ENCODE measurements at places on chromosomes 3 and 15.

GRCh38 chr15:39362821-39363561 is 217.9 kb upstream of the THBS1 start:
- DNase-seq: no peak

DNA sequence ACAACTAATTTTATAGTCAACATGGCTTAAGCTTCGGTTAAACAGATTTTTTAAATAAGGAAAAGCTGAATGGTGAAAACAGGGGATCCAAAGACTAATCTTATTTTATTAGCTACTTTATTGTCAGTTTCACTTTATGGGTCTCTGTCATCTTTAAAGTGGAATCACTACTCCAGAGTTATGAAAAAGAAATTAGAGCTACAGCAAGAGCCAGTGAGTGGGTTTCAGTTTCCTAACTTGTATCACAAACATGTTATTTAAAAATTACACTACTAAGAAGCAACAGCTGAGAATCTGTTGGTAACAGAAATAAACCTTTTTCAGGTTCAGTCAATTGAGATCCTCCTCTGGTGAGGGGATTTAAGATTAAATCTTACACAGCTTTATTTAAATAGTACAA is 10.0 kb downstream of the PHC3 start:
- no peak for DNase-seq

DNA sequence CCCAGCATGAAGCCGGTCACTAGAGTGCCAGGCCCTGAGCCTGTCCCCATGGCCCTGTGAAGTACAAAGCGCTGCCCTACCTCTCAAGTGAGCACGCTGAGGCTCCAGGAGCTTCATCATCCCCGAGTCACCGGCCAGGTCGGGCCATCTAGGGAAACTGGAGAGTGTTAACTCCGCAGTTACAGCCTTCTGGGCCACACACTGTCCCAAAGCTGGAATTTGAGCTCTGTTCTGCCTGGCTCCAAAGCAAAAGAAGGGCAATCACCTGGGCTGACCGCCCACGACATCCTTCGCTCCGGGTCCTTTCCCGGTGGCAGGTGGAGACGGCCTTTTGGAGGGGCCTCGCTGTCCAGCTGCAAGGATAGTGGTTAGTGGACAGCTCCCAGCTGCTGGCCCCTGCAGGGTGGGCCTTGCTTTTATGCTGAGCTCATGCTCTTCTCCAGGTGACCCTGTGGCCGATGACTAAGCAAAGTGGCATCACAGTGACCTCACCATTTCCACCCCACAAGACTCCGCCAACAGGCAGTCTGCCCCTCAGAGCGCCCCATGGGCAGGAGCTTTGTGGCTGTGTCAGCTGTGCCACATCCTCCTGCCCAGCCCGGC is 3.5 kb upstream of the MUC4 start:
- no peak for DNase-seq

DNA sequence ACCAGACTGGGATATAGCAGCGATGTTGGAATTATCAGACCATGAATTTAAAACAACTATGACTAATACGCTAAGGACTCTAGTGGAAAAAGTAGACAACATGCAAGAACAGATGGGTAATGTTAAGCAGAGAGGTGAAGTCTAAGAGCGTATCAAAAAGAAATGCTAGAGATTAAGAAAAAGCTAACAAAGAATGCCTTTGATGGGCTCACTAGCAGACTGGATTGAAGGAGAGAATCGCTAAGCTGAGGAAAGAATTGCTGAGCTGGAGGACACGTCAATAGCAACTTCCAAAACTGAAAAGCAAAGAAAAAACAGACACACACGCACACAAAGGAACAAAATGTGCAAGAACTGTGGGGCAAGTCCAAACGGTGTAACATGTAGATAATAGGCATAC is 20.0 kb upstream of the CMTM6 start:
- no peak for DNase-seq

DNA sequence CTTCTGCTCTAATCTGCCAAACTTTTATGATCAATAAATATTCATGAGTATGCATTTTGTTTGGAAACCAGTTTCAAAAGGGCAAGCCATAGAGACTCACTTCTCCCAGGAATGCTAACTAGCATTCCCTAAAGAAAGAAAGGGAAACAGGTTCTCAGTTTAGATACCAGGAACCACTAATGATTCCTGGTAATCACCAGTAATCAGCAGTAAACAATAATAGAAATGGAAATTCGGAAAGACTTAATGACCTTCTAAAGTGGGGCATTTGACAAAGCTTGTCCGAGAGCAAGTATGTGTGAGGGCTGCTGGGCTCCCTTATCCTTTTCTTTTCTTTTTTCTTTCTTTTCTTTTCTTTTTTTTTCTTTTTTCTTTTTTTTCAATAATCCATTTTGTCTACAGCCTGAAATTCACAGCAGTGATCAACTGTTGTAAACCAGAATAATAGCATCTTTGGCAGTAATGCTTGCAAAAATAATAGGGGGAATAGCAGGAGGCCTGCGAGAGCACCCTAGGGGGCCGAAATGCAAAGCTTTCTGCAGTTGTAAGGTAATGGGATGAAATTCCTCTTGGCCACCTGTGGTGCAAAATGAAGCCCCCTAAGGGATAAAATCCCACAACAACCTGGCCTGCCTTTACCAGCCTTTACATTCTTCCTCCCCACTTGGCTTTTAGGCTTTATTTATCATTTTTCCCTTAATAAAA is 253.2 kb downstream of the ZPLD1 start:
- no peak for DNase-seq

- no peak for DNase-seq
These were observed 272.7 kb downstream of the RPLP1 start for GRCh38 chr15:69725275-69725674.

DNA sequence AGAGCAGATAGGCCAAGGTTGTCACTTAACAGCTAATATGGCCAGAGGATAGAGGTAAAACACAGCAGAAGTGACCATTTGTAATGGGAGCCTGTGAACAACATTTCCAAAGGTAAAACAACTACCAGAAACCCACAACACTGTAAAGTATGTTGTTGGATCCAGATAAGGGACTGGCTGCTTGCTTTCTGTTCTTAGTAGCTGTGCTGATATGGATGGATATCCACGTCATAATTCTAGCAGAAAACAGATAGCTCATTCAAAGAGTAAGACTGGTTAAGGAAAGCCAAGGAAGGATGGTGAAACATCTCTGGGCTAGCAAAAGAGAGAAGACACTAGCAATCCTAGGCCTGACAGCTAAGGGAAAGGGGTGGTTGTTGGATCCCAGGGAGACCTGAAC is 36.9 kb upstream of the SPRED1 start:
- no peak for DNase-seq

Measured in HEK293T (cell line).